Effector memory CD8-positive, alpha-beta T cell (primary cell): ENCODE measurements at places on chromosomes 6 and 20.

DNA sequence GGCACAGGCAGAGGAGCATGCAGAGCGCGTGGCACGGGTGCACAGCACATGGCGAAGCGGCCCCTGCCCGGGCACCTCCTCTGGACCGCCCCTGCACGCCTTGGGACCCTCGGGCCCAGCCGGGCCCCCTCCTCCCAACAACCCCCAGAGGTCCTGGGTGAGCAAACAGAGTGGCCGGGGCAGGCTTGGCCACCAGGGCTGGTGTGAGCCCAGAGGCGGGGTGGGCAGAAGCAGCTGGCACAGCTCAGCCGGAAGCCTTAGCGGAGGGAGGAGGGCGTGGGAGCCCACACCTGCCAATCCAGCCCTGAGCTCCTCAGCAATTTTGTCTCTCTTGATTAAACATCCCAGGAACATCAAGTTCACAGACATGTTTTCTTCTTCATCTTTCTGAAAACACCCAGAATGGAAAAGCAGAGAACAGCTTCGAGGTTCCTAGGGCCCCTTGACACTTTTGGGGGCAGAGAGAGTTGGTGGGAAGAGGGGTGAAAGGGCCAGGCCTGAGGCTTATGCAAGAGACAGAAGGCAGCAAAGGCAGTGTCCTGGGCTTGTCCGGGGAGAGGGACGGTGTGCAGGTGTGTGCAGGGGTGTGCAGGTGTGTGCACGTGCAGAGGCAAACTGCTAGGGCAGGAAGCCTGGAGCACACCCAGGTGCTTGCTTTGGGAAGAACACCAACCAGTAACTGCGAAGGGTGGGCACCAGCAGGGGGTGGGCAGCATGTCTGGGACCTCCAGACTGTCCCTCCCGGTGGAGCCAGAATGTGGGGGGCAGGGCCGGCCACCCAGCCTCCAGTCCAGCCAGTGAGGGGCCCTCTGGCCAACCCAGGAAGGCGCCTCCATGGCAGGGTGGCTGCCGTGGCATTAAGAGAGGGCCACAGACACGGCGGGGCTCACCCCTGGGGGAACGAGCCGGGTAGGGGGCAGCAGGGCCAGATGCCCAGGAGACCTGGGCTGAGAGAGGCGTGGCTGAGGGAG, 4.8 kb downstream of the HRH3 start:
- H3K27me3 ChIP-seq = peaks cover 59% of the 10 kb centered on the region
- H3K4me3 ChIP-seq = no peak overlapping the region
- peaks cover 4% of the 10 kb centered on the region for H3K4me1 ChIP-seq
- no peak for DNase-seq
- H3K36me3 ChIP-seq = no peaks in the 10 kb centered on the region
- H3K27ac ChIP-seq = no peak overlapping the region

DNA sequence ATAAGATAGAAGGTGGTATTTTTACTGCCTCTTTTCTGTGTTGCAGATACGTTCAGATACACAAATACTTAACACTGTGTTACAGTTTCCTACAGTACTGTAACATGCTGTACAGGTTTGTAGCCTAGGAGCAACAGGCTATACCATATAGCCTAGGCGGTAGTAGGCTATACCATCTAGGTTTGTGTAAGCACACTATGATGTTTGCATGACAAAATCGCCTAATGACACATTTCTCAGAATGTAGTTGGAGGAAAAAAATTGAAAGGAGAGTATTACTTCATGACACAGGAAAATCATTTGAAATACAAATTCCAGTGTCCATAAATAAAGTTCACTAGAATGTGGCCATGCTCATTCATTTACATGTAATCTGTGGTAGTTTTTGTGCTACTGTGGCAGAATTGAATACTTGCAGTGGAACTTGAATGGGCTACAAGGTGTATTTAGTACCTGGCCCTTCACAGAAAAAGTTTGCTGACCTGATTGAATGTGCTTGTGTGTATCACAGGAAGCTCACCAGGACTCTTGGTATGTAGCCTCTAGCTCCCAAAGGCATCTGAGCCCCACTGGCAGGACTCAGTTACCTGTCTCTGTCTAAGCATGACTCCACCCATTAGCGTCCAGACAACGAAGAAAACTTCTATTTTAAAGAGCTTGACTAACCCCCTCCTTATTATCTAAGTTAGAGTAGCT, 18.8 kb downstream of the TOP1 start:
- H3K4me1 ChIP-seq = peaks cover 60% of the 10 kb centered on the region
- H3K27me3 ChIP-seq = no peaks in the 10 kb centered on the region
- H3K27ac ChIP-seq = peak overlapping the region; percentile 69

DNA sequence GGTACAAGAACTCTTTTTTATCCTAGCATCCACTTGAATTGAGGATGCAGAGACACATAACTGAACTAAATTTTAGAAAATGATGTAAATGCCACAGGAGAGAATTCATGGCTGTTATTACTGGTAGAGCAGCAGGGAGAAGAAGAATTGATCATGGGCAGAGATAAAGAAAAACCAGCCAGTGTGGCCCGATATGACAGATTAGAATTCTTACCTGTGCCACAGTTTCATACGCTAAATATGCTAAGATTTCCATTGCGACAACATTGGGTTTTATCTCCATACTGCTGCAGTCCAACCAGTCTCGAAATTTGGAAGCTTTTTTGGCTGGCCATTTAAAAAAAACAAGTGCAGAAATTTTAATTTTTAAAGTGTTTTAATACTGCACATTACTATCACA, 373.8 kb upstream of the RUNX2 start:
- H3K36me3 ChIP-seq = peaks cover 6% of the 10 kb centered on the region
- no peaks in the 10 kb centered on the region for H3K4me1 ChIP-seq
- DNase-seq = no peak
- no peak overlapping the region for H3K27ac ChIP-seq

DNA sequence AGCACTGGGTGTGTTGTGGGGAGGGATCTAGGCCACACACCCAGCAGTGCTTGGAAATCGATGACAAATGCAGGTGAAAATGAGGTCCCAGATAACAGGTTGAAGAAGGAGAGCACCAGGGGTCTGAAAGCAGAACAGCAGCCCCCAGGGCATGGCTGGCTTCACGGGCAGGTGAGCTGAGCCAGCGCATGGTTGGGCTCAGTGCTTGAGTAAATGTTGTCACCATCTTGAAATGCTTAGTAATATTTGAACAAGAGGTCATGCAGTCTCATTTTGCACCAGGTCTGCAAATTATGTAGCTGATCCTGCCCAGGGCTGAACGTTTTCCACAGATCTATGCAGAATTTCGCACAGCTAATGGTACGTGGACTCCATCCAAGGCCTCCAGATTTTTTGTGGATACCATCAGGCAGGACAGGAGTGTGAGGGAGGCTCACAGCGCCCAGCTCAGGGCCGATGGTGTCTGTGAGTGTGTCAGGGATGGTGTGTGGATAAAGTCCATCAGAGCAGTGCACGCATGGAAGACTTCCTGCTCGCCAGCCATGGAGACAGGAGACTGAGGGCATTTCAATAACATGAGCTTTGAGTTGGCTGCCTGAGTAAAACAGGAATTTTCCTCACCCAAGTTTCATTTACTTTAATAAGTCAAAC, 53.1 kb upstream of the SNX9 start:
- H3K4me1 ChIP-seq = peaks cover 16% of the 10 kb centered on the region
- H3K36me3 ChIP-seq = peaks cover 4% of the 10 kb centered on the region
- H3K4me3 ChIP-seq = no peak overlapping the region
- no peak for DNase-seq

DNA sequence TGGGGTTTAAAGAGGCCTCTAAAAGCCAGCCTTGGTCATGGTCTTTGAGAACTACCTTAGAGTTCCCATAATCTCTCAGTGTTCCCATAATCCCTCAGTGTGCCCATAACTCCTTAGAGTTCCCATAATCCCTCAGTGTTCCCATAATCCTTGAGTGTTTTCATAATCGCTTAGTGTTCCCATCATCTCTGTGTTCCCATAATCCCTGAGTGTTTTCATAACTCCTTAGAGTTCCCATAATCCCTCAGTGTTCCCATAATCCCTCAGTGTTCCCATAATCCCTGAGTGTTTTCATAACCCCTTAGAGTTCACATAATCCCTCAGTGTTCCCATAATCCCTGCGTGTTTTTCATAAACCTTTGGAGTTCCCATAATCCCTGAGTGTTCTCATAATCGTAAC, 199.2 kb downstream of the QKI start:
- no peaks in the 10 kb centered on the region for H3K36me3 ChIP-seq
- H3K4me3 ChIP-seq = no peak overlapping the region
- no peaks in the 10 kb centered on the region for H3K27me3 ChIP-seq
- DNase-seq = no peak
- H3K27ac ChIP-seq = no peak overlapping the region

GRCh38 chr20:44234566-44235317, 12.4 kb upstream of the GDAP1L1 start:
- H3K4me1 ChIP-seq = no peaks in the 10 kb centered on the region
- DNase-seq = no peak
- no peaks in the 10 kb centered on the region for H3K36me3 ChIP-seq
- H3K4me3 ChIP-seq = no peak overlapping the region

GRCh38 chr20:12659942-12660341, 348.8 kb upstream of the SPTLC3 start:
- no peaks in the 10 kb centered on the region for H3K27me3 ChIP-seq
- no peaks in the 10 kb centered on the region for H3K36me3 ChIP-seq
- no peak overlapping the region for H3K27ac ChIP-seq
- DNase-seq = no peak

- H3K27ac ChIP-seq = no peak overlapping the region
- no peaks in the 10 kb centered on the region for H3K27me3 ChIP-seq
- H3K4me1 ChIP-seq = peaks cover 6% of the 10 kb centered on the region
- H3K4me3 ChIP-seq = no peak overlapping the region
- DNase-seq = no peak
Observed at GRCh38 chr20:23331450-23332350, 18.9 kb upstream of the NXT1 start.

- no peak overlapping the region for H3K4me3 ChIP-seq
- no peaks in the 10 kb centered on the region for H3K36me3 ChIP-seq
- no peak overlapping the region for H3K27ac ChIP-seq
Observed at GRCh38 chr6:166556863-166557322, 29.6 kb downstream of the RAMACL start.

DNA sequence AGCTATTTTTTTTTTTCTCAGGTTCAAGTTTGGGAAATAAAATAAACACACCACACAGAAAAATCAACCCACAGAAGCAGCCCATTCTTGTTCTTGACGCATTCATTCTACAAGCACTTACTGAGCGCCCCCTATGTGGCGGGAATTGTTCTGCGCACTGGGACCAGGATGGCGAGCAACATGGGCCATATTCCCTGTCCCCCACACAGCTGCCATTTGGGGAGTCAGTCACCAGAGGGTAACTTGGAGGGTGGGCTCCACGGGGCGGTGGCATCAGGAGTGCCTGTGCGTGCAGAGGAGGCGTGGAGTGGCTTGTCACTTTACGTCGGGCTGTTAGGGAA, 185.0 kb upstream of the PDE10A start:
- no peaks in the 10 kb centered on the region for H3K4me1 ChIP-seq
- DNase-seq = no peak
- no peak overlapping the region for H3K4me3 ChIP-seq

DNA sequence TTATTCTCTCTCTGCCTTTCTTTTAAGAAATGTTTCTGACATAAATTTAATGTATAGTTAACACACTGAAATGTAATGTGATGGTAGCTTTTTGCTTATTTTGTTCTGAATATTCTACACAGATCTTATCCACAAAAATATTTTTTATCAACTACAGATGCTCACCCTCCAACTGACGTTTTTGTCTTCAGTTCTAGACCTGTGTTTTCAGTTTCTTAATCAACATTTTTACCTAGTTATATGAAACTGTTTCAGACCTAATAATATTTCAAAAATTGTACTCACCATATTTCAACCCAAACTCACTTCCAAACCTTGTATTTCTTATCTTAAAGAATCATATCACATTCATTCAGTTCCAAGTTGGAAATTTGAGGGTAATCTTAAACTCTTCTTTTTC, 452.8 kb downstream of the RFPL4B start:
- H3K36me3 ChIP-seq = no peaks in the 10 kb centered on the region
- no peak overlapping the region for H3K4me3 ChIP-seq
- no peak overlapping the region for H3K27ac ChIP-seq
- no peaks in the 10 kb centered on the region for H3K4me1 ChIP-seq
- H3K27me3 ChIP-seq = no peaks in the 10 kb centered on the region

DNA sequence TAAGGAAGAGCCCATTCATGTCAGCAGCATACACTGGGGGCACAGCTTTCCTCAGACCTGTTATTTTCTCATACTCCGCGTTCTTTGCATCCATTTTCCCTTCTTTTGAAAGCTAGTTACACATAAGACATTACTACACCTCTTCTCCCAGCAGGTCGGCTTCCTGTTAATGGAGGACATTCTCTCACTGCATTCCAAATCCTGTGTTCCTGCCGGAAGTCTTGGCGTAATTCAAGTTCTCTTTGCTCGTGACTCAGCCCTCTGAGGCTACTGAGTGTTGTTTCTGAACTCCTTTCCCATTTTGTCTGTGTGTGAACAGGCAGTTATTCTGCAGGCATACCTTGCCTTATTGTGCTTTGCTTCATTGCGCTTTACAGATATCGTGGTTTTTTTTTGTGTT, 97.5 kb upstream of the ZBTB24 start:
- DNase-seq = no peak
- H3K4me3 ChIP-seq = no peak overlapping the region
- no peaks in the 10 kb centered on the region for H3K27me3 ChIP-seq
- H3K4me1 ChIP-seq = no peaks in the 10 kb centered on the region
- no peak overlapping the region for H3K27ac ChIP-seq
- H3K36me3 ChIP-seq = peaks cover 8% of the 10 kb centered on the region

DNA sequence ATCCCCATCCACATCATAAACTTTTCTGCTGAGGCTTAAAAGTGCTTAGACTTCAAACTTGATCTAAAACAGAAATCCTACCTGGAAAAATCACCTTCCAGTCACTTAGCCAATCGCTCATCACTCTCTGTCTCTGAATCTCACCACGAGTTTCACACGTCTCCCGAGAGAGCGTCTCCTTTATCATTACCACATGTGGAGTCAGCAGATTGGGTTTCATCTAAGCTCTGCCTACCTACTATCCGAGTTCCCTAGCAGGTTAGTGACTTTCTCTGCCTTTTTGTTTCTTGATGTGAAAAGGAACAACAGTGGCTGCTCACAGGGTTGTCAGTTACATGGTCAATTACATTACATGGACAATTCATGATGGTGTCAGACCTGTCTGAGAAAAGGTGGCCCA, 286.2 kb downstream of the ESR1 start:
- H3K27ac ChIP-seq = no peak overlapping the region
- H3K4me3 ChIP-seq = no peak overlapping the region
- no peak for DNase-seq
- H3K4me1 ChIP-seq = peaks cover 4% of the 10 kb centered on the region

- no peaks in the 10 kb centered on the region for H3K36me3 ChIP-seq
- no peak overlapping the region for H3K27ac ChIP-seq
- no peaks in the 10 kb centered on the region for H3K4me1 ChIP-seq
- H3K27me3 ChIP-seq = no peaks in the 10 kb centered on the region
Observed at GRCh38 chr6:77987035-77987384, 334.2 kb downstream of the MEI4 start.

GRCh38 chr6:2651961-2652360, 98.8 kb downstream of the MYLK4 start:
- no peaks in the 10 kb centered on the region for H3K36me3 ChIP-seq
- DNase-seq = no peak
- H3K27me3 ChIP-seq = peaks cover 21% of the 10 kb centered on the region
- H3K4me3 ChIP-seq = no peak overlapping the region
